ENCODE measurements at places on chromosomes 3 and 15. TPM values are rescaled to one million over a fixed set of nuclear protein-coding genes. Genes with fewer than 3 reads are reported as not detected.

The CHRM5 gene
- 0.81 TPM for total RNA-seq

The IL5RA gene
- total RNA-seq: 0.87 TPM

The ITPKA gene
- 16.7 TPM for total RNA-seq

The GOLGA8T gene
- total RNA-seq: 9.0 TPM

The CLEC3B gene
- 86.6 TPM for total RNA-seq

The TF gene
- total RNA-seq: 60.2 TPM

The STRIT1 gene
- not detected for total RNA-seq

The MESP2 gene
- 2.2 TPM for total RNA-seq

The MUSTN1 gene
- 3.6 TPM for total RNA-seq

The C3orf52 gene
- total RNA-seq: 6.8 TPM

The RTP4 gene
- 2.0 TPM for total RNA-seq
